ENCODE measurements at places on chromosomes 2 and 18.

GRCh38 chr18:34529358-34530335 lies 180.5 kb upstream of the DTNA start:
- DNase-seq, result no peak

- no peak for DNase-seq
Measured at GRCh38 chr2:241910604-241911520, 41.3 kb downstream of the RTP5 start.

DNA sequence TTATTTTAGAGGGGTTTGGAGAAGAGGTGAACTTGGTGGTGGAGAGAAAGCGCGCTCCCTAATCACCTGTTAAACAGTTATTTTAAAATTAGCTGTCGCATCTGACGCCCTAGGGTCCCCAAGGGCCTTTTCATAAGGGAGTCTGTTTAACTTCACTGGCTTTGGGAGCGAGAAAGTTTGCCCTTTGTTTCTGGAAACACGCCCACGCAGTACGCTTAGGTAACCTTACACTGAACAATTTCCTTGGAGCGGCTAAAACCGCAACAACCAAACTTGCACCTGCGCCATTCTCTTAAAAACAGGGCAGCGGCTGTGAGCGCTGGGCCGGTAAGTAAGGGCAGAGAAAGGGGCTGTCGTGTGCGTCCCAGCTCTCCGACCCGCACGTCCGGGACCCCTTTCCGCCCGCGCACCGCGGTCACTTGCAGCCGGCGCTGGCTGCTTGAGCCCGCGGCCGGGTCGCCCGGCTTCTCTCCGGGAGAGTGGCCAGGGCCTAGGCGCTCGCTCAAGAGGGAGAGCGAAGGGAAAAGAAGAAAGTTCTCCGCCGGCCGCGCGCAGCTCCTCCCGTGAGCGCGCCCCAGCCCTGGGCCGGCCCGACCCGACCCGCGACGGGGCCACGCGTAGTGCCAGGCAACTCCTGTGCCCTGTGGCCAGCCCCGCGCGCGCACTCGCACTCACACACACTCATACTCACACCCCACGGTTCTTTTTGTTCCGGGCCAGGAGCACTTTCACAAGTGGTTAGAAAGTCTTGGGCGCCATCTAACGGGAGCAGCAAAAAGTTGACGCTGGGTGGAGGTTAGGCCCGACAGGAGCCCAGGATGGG lies 19.2 kb downstream of the POU3F3 start:
- no peak for DNase-seq

DNA sequence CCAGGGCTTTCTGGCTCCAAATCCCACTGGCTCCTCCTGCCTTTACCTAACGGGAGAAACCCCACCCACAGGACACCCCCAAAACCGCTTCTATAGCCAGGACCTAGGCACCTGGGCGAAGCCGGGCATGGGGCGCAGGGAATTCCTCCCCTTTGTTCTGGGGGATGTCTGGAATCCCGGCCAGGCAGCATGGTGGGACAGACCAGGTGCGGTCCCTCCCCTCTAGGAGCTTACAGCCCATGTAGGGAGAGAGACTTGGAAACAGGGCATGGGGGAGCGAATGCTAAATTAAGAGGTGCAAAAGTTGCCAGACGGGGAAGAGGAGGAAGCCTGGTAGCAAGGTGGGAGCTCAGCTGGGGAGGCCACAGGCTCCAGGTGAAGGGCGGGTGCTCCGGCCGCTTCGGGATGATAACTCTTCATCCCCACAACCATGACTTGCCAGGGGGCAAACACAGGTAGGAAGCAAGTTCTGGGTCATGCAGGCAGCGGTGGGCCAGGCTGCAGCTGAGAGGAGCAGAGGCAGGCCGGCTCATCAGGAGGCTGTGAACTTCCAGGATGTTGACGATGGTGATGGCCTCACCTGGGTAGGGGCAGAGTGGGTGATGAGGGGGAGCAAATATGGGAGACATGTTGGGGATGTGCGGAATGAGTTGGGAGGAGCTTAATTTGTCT lies 1.3 kb downstream of the TMEM37 start:
- no peak for DNase-seq

DNA sequence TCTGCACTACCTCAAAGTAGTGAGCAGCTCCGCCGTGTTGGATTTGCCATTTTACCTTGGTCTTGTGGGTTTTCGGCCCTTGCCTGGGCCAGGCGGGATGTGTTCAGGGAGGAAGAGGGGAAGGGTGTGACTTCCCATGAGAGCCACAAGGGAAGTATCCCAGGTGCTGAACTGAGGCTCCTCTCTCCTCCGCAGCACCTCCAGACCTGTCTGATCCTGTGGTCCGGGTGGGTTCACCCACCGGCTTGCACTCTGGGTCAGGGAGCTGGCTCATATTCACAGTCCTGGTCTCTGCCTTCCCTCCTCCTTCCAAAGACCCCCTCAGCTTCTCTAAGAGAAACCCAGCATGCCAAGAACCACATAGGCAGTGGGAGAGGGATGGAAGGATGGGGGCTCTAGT lies 235.8 kb downstream of the SEPTIN10 start:
- no peak for DNase-seq
